ENCODE measurements at places on chromosomes 4 and X.

GRCh38 chrX:108442901-108443464 lies 3.3 kb downstream of the COL4A5 start:
- H3K4me3 ChIP-seq: no peak overlapping the region
- H3K27me3 ChIP-seq: no peaks in the 10 kb centered on the region
- H3K36me3 ChIP-seq: no peaks in the 10 kb centered on the region
- DNase-seq: no peak

- H3K4me3 ChIP-seq: no peak overlapping the region
- H3K27ac ChIP-seq: no peak overlapping the region
- peak; percentile 6 for DNase-seq
- no peaks in the 10 kb centered on the region for H3K27me3 ChIP-seq
These were observed 55.2 kb downstream of the DOCK11 start for GRCh38 chrX:118550792-118551191.

DNA sequence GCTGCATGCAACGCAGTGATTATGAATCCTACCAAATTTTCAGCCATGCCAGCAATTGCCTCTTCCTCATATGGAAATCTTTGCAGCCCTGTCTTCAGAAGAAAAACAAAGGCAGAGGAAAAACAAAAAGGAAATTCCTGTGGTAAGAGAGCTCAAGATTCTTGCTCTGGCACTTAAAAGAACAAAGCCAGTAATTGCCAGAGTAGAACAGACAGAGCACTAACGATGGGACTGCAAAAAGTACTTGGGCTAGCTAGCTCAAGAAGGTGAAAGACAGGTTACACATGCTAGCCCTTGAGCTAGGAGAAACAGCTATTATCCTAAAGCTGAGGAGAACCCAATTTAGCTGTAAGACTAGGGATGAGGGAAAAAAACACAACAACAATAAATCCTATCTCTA lies 582.3 kb downstream of the KCNIP4 start:
- no peaks in the 10 kb centered on the region for H3K27me3 ChIP-seq
- no peak for DNase-seq
- no peaks in the 10 kb centered on the region for H3K36me3 ChIP-seq
- no peak overlapping the region for H3K27ac ChIP-seq

DNA sequence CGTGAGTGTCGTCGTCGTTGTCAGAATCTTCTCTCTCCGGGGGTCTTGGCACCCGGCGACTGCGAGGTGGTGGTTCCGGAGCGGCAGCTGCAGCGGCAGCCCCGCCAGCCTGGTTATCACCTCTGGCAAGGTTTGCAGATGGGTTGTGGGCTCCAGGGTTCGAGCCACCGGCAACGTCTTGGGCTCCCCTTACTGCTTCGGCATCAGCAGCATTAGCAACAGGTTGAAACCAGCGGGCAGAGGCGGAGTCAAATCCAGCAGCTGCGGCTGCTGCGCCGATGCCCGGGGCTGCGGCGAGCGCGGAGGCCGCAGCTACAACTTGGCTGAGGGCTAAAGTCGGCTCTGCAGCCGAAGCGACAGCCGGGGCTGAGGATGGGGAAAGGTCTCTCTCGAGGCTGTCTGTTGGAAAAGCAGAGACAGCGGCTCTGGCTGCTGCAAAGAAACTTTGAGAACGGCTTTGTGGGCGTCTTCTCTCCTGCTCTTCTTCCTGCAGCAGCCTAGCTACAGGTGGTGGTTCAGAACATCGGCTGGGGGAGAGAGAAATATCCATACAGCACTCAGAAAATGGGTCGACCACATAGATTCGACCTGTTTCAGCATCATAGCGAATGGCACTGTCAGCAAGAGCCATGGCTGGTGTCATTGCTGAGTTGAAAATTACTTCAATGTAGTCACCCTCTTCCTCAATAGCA lies 3.6 kb downstream of the IRS4 start:
- no peaks in the 10 kb centered on the region for H3K36me3 ChIP-seq
- H3K27ac ChIP-seq: no peak overlapping the region
- peaks cover 2% of the 10 kb centered on the region for H3K4me1 ChIP-seq
- no peak for DNase-seq

DNA sequence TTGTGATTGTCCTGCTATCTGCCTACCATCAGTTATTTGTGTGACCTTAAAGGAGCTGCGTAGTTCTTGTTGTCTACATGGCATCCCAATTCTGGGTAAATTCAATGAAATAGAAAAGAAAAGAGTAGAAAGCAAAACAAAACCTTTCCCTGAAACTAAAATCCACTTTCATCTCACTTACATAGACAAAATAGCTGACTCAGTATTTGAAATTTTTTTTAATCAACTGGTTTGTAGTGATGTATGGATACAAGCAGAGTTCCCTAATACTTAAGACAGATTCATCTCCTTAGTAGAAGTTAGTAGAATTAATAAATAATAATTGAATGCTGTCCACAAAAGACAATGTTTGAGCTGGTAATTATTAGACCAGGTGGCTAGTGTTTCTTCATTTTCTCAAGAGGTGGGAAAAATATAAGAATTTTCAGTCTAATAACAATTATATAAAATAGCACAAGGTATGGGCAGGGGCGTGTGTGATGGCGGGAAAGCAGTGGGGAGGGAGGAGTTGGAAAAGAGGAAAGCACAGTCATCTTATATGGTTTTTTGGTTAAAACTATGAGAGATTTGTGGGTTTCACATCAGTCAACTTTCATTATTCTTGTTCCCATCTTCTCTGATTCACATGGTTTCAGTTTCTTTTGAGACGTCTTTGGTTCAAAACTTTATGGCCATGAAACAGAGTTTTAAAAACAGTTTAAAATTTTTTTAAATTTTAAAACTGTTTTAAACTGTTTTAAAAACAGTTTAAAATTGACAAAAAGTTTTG lies 275.2 kb downstream of the SPRY1 start:
- H3K36me3 ChIP-seq: no peaks in the 10 kb centered on the region
- no peaks in the 10 kb centered on the region for H3K27me3 ChIP-seq
- no peaks in the 10 kb centered on the region for H3K4me1 ChIP-seq
- H3K4me3 ChIP-seq: no peak overlapping the region
- no peak overlapping the region for H3K27ac ChIP-seq
- DNase-seq: peak; percentile 19

GRCh38 chrX:133609166-133609565 lies 193.9 kb upstream of the GPC4 start:
- no peak overlapping the region for H3K27ac ChIP-seq
- H3K4me1 ChIP-seq: peaks cover 4% of the 10 kb centered on the region
- H3K27me3 ChIP-seq: no peaks in the 10 kb centered on the region
- H3K4me3 ChIP-seq: no peak overlapping the region

DNA sequence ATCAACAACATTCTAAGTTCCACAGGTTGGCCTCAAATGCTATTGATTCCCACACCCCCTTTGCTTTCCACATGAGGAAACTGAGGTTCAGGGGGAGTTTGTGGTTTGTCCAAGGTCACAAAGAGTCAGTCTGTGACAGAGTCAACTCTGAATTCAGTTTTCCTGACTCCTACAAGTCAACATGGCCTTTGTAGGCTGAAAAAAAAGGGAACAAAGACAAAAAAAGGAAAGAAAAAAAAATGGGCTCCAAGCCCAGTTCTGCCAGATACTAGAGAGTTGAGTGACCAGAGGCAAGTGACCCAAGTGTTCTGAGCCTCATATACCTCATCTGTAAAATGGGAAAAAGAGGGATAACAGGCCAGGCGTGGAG lies 16.5 kb upstream of the PIM2 start:
- H3K36me3 ChIP-seq: peaks cover 10% of the 10 kb centered on the region
- DNase-seq: no peak
- H3K27ac ChIP-seq: no peak overlapping the region
- no peaks in the 10 kb centered on the region for H3K27me3 ChIP-seq
- H3K4me3 ChIP-seq: no peak overlapping the region

DNA sequence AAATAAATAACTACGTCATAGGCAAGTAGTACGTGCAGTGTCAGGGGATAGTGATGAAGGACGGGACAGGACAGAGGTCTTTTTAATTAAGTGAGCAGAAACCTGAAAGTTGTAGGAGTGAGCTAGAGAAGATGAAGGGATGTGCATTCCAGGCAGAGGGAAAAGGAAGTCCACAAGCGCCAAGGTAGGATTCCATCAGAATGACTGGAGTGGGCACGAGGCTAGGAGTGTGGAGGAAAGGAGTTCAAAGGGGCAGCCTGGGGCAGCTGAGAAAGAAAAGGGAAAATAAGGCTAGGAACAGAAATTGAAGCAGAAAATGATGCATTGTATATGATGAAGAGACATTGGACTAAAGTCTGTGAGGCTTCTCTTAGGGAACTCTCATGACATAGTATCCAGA lies 192.2 kb upstream of the TLL1 start:
- peak; percentile 34 for DNase-seq
- H3K4me3 ChIP-seq: no peak overlapping the region
- peaks cover 17% of the 10 kb centered on the region for H3K4me1 ChIP-seq
- no peaks in the 10 kb centered on the region for H3K36me3 ChIP-seq

DNA sequence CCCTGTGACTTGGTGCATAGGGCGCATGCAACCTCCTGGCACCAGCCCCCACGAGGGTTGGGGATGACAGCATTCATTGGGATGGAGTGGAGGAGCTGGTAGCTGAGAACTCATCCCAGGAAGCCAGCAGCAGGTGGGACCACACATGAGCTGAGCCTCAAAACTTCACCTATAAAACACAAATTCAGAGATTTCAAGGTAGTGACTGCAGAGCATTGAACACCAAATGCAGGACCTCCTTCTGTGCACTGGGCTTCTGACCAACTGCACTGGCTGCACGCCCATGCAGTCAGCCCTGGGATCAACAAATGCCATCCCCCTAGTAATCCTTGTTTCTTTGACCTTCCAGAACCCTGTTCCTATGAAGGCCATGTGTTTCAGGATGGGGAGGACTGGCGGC lies 197.8 kb downstream of the FRAS1 start:
- no peak for DNase-seq
- no peaks in the 10 kb centered on the region for H3K4me1 ChIP-seq
- H3K4me3 ChIP-seq: no peak overlapping the region

DNA sequence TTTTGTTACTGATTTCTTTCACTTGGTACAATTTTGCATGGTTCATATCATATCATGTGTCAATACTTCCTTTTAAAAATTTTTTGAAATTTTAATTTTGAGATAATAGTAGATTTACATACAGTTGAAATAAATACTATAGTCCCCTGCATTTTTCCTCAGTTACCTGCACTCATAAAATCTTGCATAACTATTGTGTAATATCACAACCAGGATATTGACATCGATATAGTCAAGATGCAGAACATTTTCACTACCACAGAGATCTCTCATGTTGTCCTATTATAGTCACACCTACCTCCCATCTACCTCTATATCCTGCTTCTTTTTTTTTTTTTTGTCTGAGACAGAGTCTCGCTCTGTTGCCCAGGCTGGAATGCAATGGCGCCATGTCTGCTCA lies 36.7 kb upstream of the MSN start:
- H3K36me3 ChIP-seq: no peaks in the 10 kb centered on the region
- no peak for DNase-seq
- H3K27me3 ChIP-seq: no peaks in the 10 kb centered on the region
- H3K27ac ChIP-seq: no peak overlapping the region
- H3K4me1 ChIP-seq: no peaks in the 10 kb centered on the region

- H3K36me3 ChIP-seq: no peaks in the 10 kb centered on the region
- H3K27me3 ChIP-seq: no peaks in the 10 kb centered on the region
- no peaks in the 10 kb centered on the region for H3K4me1 ChIP-seq
- H3K4me3 ChIP-seq: no peak overlapping the region
These were observed 27.6 kb downstream of the MCF2 start for GRCh38 chrX:139680356-139680755.

DNA sequence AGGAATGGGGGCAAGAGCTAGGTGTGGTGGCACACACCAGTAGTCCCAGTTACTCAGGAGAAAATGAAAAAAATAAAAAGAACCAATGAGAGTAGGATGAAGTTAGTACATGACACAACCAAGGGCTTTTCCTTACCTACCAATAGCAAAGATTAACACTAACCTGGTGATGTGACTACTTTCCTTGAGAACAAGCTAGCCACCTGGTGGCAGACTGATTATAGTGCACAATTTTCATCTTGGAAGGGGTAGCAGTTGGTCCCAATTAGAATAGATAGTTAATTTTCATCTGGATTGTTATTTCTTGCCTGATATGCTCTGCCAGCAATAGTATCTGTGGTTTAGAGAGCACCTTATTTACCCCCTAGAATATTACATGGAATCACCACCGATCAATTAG lies 1216.8 kb upstream of the PABPC4L start:
- no peak overlapping the region for H3K27ac ChIP-seq
- peak; percentile 4 for DNase-seq
- no peak overlapping the region for H3K4me3 ChIP-seq
- H3K27me3 ChIP-seq: no peaks in the 10 kb centered on the region
- no peaks in the 10 kb centered on the region for H3K4me1 ChIP-seq
- no peaks in the 10 kb centered on the region for H3K36me3 ChIP-seq

GRCh38 chr4:56416349-56416748 lies 19.1 kb downstream of the PPAT start:
- H3K27ac ChIP-seq: no peak overlapping the region
- no peak for DNase-seq
- no peak overlapping the region for H3K4me3 ChIP-seq
- no peaks in the 10 kb centered on the region for H3K27me3 ChIP-seq
- no peaks in the 10 kb centered on the region for H3K4me1 ChIP-seq
- H3K36me3 ChIP-seq: no peaks in the 10 kb centered on the region

GRCh38 chrX:35166023-35166422 lies 223.4 kb downstream of the FAM47B start:
- H3K36me3 ChIP-seq: no peaks in the 10 kb centered on the region
- no peaks in the 10 kb centered on the region for H3K27me3 ChIP-seq
- H3K4me1 ChIP-seq: no peaks in the 10 kb centered on the region
- no peak for DNase-seq
- H3K4me3 ChIP-seq: no peak overlapping the region

GRCh38 chrX:41335198-41335957 lies 1.4 kb downstream of the DDX3X start:
- no peak for DNase-seq
- no peaks in the 10 kb centered on the region for H3K27me3 ChIP-seq
- peak overlapping the region; percentile 88 for H3K4me3 ChIP-seq
- peaks cover 9% of the 10 kb centered on the region for H3K36me3 ChIP-seq

GRCh38 chr4:150061086-150061776 lies 17.0 kb upstream of the DCLK2 start:
- H3K27ac ChIP-seq: no peak overlapping the region
- no peaks in the 10 kb centered on the region for H3K4me1 ChIP-seq
- H3K27me3 ChIP-seq: no peaks in the 10 kb centered on the region
- H3K4me3 ChIP-seq: no peak overlapping the region

DNA sequence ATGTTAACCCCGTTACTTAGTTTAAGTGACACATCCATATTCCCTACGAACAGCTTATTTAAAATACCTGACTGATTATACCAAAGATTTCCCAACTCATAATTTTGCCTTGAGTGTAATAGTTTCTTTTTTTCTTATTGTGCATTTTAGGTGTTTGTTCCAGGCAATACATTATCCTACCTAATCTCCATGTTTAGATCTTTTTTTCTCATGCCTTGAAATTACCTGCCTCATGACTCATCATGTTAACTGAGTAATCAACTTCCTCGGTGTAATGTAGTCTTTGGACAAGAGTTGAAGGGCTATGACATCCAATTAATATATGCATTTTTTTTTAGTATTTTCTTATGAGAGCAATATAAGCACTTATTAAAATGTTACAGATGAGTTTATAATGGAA lies 228.7 kb upstream of the ANKRD50 start:
- peak overlapping the region; percentile 75 for H3K27ac ChIP-seq
- no peak overlapping the region for H3K4me3 ChIP-seq
- H3K4me1 ChIP-seq: peaks cover 22% of the 10 kb centered on the region
- no peaks in the 10 kb centered on the region for H3K36me3 ChIP-seq

Measured in astrocyte (in vitro differentiated cells and primary cell).